ENCODE measurements at places on chromosomes 3 and 15.
A peak's percentile ranks its signal among the peaks of the same experiment; 100 is the strongest.

GRCh38 chr15:26358708-26359107 lies 414.2 kb downstream of the GABRB3 start:
- no peak for DNase-seq

GRCh38 chr15:95887666-95888390 lies 442.7 kb upstream of the NR2F2 start:
- no peak for DNase-seq

GRCh38 chr3:106510206-106510605 lies 641.4 kb upstream of the CBLB start:
- DNase-seq: no peak

DNA sequence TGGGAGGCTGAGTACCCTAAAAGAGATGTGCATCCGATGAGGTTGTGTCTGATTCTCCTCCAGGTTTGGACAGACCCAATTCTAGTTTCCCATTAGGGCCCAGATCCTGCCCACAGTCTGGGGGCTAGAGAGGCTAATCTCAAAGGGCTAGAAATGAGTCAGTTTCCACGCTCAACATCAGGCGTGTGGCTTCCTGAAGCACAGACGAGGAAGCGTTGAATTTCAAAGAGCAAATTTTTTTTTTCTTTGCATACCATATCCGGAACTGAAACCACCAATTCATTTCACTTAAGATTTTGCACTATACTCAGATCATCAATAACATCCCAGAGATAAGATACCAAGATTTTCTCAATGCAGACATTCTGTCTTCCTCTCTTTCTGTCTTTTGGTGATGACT lies 173.8 kb upstream of the BCL6 start:
- DNase-seq: no peak

GRCh38 chr3:142890592-142890991 lies 1.7 kb upstream of the PCOLCE2 start:
- no peak for DNase-seq

- no peak for DNase-seq
Observed at GRCh38 chr3:179852142-179852905, 184.4 kb downstream of the PEX5L start.

GRCh38 chr3:41199866-41200668 lies 762 bp downstream of the CTNNB1 start:
- DNase-seq: peak; percentile 42

DNA sequence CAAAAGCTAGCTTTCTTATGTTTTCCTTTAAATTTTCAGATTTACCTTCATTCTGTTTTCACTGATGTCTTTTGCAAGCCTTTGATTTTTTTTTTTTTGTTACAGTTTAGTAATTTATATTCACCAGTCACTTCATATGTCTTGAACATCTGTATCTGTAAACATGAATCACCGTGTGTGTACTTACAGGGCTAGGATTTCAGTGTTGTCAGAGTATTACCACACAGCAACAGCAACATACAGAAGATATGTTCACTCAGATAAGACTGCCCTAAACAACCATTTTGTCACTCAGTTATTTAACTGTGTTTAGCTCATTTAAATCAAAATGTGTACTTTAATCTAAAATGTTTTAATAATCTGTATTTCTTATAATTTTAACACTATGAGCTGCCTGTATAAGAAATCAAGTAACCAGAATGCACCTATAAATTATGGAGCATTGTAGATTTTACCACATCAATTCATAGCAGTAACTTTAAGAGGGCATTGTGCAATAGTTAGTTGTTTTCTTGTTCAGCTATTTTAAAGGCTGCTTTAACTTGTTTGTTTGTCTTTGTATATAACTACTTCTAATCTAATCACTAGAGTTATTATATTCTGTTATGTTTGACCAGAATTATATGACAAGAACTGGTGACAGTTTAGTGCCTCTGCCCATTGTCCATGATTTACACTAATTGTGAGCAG lies 50.4 kb downstream of the GHSR start:
- DNase-seq: no peak

- DNase-seq: no peak
Observed at GRCh38 chr15:71549091-71549490, 261.3 kb upstream of the NR2E3 start.

GRCh38 chr3:25027650-25028049 lies 400.4 kb upstream of the RARB start:
- DNase-seq: no peak

GRCh38 chr15:78321041-78321570 lies 19.0 kb upstream of the CRABP1 start:
- DNase-seq: no peak

GRCh38 chr3:623914-624545 lies 427.5 kb downstream of the CHL1 start:
- no peak for DNase-seq

DNA sequence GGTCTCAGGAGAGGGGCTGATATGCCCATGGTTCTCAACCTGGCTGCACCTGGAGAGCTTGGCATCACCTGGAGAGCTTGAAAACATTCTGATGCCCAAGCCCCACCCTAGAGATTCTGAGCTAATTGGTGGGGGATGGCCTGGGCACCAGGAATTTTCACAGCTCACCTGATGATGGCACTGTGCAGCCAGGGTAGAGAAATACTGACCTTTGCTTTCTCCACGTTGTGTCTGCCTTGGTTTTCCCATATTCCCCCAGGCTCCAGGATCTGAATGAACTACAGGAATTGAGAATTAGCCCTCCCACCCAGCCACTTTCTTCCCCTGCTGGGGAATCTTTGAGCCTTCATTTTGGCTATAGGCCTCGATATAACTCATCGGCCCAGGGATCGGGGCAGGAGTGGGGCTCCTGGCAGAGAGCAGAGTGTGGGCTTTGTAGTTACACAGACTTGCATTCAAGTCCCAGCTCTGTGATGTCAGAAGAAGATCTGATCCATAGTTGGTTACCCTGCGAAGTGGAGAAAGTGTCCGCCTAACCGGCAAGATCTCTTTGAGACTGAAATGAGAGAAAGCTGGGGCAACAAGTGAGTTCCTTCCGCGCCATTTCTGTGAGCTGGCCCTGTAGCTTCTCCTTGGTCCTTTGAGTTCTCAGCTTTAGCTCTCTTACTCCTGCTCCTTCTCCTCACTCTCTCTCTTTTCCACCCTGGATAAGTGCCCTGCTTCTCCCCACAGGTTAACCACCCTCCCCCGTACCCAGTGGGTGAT lies 33.1 kb upstream of the UBE2Q2 start:
- peak; percentile 28 for DNase-seq

All from 8988T (cell line).